Lower leg skin (tissue), 4 donors: ENCODE measurements at places on chromosomes 3 and 15. TPM values are rescaled to one million over a fixed set of nuclear protein-coding genes. Genes with fewer than 3 reads are reported as not detected.

- no peak for DNase-seq
Measured at GRCh38 chr15:78438619-78439285, 736 bp downstream of the IREB2 start.

GRCh38 chr3:186311441-186311840 lies 50.6 kb downstream of the DGKG start:
- DNase-seq, result no peak

- DNase-seq, result no peak
Measured at GRCh38 chr3:112769286-112769978, 77.2 kb downstream of the CD200R1L start.

DNA sequence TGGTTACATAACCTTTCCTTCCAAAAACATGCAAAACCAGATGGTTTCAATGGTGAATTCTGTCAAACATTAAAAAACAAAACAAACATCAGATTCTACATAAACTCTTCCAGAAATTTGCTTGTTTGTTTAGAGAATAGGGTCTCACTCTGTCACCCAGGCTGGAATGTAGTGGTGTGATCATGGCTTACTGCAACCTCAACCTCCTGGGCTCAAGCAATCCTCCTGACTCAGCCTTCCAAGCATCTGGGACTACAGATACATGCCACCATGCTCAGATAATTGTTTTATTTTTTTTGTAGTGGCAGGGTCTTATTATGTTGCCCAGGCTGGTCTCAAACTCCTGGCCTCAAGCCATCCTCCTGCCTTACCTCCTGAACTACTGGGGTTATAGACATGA lies 36.1 kb downstream of the FBXL2 start:
- DNase-seq, result no peak

DNA sequence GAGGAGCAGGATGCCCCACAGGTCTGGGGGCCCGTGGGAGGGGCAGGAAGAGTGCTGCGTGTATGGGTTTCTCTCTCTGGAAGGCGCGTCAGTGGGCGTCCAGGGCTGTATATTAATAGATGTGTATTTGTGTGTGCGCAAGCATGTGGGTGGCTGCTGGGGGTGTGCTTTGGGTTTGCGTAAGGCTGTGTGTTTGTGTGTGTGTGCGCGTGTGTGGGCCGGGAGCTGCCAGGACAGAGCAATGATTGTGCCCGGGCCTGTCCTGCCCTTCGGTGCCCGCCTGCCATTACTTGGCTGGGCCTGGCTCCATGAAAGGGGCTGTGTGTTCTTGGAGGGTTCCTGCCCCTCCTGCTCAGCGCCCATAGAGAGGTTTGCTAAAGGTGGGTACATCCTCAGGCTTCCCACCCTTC lies 16.3 kb downstream of the CSPG4 start:
- DNase-seq, result no peak

DNA sequence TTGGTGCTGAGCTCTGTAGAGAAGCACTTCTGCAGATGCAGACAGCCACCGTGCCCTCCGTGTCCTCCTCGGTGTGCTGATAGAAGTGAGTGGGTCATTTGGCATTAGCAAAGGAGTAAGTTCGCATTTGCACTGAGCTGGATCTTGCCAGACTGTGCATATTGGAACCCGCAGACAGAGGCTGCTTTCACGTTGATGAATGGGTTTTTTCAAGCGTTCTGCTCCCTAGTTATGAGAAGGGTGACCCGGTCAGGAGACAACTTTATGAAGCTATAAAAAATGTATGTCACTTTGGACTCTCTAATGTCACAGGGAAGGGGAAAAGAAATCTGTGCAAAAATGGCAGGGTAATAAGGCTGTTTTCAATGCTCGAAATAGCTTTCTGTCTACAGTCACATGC lies 739.4 kb downstream of the MCTP2 start:
- no peak for DNase-seq

DNA sequence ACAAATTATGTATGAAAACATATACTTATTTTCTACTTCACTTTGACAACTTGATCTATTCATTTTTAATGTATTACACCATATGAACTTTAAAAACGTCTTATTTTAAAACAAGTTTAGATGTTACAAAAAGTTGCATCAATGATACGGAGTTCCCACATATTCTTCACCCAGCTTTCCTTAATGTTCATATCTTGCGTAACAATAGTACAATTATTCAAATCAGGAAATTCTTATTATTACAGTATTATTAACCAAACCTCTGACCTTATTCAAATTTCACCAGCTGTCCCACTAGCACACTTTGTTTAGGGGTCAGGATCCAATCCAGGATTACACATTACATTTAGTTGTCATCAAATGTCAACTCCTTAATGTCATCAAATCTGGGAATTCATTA lies 12.9 kb upstream of the XRN1 start:
- no peak for DNase-seq

- DNase-seq, result no peak
Measured at GRCh38 chr15:57505056-57505715, 86.5 kb upstream of the MYZAP start.

GRCh38 chr3:56459104-56459496 lies 9.2 kb downstream of the ERC2 start:
- DNase-seq, result no peak

DNA sequence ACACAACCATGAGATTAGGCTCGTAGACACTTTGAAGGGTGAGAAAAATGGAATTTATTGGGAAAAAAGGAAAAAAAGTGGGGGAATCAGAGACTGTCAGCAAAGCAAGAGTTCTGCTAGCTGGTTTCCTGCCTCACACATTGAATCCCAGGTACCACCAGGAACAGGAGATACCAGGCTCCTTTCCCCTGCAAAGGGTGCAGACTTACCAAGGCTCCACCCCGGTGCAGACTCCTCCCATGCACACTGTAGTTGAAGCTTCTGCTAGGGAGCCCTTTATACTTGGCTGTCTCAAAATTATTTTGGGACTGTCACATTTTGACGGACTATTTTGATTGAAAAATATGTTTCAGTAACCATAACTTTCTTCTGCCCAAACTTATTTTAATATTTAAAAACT lies 819.9 kb upstream of the GBE1 start:
- DNase-seq, result no peak

GRCh38 chr15:80732818-80733217 lies 37.7 kb downstream of the ABHD17C start:
- DNase-seq, result no peak

DNA sequence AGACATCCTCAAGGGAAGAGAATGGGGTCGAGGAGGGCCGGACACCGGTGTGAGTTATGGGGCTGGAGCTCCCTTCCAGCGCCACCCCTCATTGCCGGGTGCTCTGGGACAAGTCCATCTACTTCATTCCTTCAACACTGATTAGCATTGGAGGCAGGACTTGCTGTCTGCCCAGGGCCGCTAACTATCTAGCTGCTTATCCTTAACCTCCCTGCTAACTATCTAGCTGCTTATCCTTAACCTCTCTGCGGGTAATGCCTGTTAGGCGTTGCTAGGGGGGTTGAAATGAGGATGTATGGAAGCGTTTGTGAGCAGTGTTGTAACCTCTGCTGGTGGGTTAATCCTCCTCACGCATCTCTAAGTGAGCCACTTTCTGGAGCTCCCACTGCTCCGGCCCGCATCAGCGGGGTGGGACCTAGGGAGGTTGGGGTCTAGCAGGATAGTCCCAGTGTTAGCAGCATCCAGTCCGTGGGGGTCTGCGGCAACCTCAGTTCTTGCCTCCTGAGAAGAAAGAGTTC lies 10.9 kb upstream of the CHAC1 start:
- DNase-seq, result no peak

DNA sequence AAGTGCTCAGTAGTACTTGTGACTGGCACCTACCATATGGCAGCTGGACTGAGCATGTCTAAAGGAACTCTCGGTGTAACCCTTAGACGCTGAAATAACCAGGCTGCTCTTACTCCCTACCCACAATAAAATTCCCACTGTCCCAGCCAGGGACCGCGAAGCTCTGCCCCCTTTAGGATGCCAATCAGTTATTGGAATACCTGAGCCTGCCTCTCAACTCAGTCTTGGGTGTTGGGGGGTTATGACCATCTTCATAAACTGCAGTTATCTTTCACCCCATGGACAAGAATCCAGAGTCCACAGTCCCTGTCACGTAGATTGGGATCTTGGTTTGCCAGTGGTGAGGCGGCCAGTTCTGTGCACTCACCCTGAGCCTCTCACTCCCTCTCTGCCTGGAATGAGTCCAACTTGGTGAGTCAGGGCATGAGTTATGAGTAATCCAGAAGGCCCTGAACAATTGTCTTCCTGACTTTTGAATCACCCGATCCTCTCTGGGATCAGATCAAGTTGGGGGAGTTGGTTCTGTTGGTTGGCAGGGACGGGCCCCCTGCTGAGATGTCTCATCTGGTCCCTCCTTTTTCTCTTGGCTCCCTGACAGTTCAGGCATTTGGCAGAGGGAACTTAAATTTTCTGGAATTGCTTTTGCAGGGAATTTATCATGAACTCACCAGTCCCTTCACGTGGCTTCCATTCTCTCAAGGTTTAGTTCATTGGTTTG lies 120.1 kb upstream of the UBE2E1 start:
- peak; percentile 91 for DNase-seq

DNA sequence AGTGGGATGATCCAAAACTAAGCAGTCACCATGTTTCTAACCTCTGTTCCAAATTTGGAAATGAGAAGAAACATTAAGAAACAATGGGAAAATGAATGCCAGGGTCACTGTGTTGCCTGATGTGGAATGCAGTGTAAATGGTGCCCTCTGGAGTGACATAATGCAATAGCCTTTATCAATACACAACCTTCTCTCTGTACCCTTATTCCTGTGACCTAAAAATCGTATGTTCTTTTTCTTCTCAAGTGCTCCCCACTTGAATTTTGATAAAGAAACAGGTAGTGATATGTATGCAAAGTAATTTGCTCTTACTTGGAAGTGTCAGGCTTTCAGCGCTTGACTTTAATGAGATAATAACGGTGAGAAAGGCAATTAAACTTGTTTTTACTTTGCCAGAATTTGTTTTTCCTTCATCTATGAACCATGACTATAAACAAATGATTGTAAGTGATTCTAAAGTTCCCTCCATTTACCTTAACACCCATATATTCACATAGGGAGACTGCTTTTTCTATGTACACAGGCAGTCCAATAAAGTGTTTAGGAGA lies 145.8 kb upstream of the THRB start:
- no peak for DNase-seq

- DNase-seq, result no peak
Measured at GRCh38 chr3:195101001-195101583, 169.9 kb downstream of the XXYLT1 start.

- DNase-seq, result no peak
Measured at GRCh38 chr3:150547045-150547741, 606 bp downstream of the EIF2A start.

DNA sequence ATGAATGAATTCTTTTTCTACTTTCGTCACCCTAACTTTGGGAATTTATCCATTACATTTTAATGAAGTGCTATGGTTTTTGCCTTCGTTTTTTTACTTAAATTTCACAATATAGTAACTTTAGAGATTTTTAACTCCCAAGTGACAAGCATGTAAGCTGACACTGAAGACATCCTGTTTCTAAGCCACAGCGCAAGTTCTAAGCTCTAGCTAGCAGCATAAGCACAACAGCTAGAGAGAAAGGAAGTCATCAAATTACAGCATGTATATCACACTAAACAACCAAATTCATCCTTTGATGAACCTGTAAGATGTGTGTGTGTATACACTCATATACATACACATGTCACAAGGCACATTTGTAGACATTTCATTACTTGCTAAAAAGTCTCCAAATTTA lies 119.3 kb downstream of the P3H2 start:
- no peak for DNase-seq

- DNase-seq, result no peak
Measured at GRCh38 chr3:72142028-72142427, 357.1 kb upstream of the PROK2 start.

GRCh38 chr3:112027826-112028225 lies 6.7 kb upstream of the TMPRSS7 start:
- DNase-seq, result no peak

DNA sequence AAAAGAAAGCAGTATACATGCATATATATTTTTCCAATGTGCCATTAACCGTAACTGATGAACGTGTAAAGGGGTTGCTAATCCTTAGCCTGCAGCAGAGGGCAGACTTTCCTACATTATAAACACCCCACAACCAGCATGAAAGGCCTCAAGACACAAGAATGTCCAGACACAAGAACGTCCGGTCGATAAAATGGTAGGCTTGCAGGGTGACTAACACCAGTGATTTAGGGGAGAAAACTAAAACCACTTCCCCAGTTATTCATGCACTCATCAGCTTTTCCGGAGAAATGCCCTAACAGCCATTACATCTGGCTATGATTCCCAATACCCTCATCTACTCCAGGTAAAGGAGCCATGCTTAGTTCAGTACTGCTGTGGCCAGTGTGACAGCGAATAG lies 57.4 kb downstream of the LRTM1 start:
- DNase-seq, result no peak

GRCh38 chr15:64717735-64718495 lies 57.5 kb downstream of the RBPMS2 start:
- no peak for DNase-seq

GRCh38 chr15:72783004-72783639 lies 436 bp downstream of the ADPGK start:
- DNase-seq, result peak; percentile 40

GRCh38 chr3:178750639-178751300 lies 214.5 kb downstream of the KCNMB2 start:
- DNase-seq, result no peak

DNA sequence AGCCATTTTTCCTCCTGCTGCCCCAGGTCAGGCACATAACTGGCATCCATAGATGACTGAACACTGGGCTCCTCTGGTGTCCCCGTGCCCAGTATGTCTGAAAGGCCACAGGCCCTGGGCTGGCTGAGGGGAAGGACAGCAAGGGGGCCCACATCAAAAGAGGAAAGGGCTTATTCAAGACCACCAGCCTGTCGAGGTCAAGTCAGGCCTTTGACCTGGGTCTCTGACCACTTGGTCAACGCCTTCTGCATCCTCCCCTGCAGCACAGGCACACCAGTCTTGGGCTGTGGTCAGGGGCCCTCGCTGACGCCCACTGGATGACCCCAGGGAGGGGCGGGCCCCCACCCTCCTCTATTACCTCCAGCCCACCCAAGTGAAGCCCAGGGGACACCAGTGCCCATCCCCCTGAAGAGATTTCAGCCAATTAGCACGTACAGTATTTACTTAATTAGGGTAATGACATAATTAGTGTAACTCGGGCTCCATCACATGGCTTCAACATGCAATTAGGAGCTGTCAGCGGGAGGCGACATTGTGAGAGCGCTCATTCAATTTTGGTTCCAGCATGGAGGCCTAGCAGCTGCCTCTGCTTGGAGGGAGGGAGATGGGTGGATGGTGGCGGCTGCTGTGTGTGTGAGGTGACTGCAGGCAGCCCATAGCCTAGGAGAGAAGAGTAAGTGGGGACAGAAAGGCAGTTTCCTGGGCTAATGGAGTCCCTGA lies 13.5 kb upstream of the DNAH1 start:
- no peak for DNase-seq

Gene TOP2B
- 77.4 TPM for total RNA-seq

Gene FGF7
- 15.1 TPM for total RNA-seq

Gene SYNPR
- total RNA-seq, result not detected

Gene MKRN3
- total RNA-seq, result 0.15 TPM

Gene WNT7A
- total RNA-seq, result 0.49 TPM

Gene CD86
- total RNA-seq, result 3.6 TPM

Gene CCNDBP1
- 116 TPM for total RNA-seq

Gene ATP13A3
- total RNA-seq, result 40.5 TPM

Gene MAP2K1
- total RNA-seq, result 22.7 TPM

Gene DLEC1
- total RNA-seq, result 2.9 TPM

Gene RPL29
- total RNA-seq, result 1,729 TPM

Gene MAGI1
- total RNA-seq, result 48.5 TPM

Gene SEMA7A
- total RNA-seq, result 22.4 TPM

Gene TTLL3
- 93.9 TPM for total RNA-seq
